ENCODE measurements at places on chromosomes 13 and 19.

DNA sequence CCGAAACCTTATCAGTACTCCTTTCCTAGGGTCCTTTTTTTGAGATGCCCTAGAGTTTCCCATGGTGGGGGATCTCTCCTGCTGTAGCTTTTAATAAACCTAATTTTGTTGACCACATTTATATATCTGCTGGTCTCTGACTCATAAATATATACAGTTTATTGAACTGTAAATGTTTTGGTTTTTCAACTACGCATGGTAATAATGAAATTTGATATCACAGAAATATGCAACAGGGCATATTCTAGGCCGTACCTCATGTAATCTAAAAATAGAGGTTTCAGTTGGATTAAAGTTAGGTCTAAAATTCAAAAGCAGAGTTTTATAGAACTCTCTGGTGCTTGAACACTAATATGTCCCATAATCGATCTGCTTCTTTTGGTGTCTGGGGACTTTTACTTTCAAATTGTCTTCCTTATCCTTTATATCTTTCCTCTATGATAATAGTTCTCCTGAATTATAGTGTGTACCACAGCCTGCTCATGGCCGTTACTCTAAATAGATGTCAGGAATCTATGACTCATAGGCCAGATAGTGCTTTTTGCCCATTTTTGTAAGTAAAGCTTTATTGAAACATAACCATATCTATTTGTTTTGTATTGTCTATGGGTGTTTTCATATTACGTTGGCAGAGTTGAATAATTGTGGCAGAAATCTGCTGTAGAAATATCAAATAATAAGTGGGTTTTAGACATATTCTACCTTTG lies 324.8 kb upstream of the PCDH9 start:
- no peak for DNase-seq

GRCh38 chr13:83879431-83880171 lies 2.7 kb downstream of the SLITRK1 start:
- DNase-seq: no peak

GRCh38 chr13:40599747-40600146 lies 66.7 kb downstream of the FOXO1 start:
- DNase-seq: no peak

GRCh38 chr19:30577551-30578105 lies 205.4 kb downstream of the ZNF536 start:
- no peak for DNase-seq

Measured in stimulated activated CD4-positive, alpha-beta T cell treated with anti-CD3 and anti-CD28 coated beads, TNF-alpha, amount 100 ng/mL, for 1 hour (primary cell).